H9 (cell line): ENCODE measurements at places on chromosomes 7 and 10. TPM values are rescaled to one million over a fixed set of nuclear protein-coding genes. Genes with fewer than 3 reads are reported as not detected.

DNA sequence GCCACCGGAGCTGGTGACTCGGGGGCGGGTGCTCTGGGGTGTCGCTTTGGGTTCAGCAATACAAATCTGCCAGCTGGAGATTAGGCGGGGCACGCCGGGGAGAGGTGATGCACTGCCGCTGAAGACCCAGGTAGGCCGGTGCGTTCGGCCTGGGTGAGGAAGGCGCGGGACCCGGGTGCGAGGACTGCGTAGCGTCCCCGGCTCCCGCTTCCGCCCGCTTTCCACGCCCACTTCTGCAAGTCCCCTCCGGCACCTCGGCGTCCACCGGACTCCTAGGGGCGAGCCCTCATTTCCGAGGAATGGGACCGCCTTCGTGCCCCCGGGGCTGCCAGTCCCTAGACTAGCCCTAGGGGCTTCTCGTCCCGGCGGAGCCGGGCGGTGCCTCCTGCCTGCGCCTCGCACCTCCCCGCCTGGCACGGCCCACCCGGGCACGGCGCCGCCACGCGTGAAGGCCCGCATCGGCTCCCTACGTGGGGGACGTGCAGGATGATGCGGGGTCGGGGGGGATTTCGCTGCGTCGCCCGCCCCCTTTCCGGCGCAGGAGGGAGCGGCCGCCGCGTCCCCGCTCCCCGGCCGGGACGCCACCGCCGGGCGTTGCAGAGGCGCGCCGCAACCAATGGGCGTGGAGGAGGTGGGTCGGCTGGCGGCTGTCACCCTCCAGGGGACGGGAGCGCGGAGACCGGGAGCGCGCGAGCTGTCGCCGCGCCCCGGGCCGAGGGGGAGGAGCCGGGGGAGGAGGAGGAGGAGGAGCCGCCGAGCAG is 40.0 kb downstream of the HK1 start:
- peak; percentile 88 for DNase-seq

GRCh38 chr10:10515479-10516204 is 502.0 kb upstream of the CELF2 start:
- no peak for DNase-seq

The HOXA4 gene
- not detected in 2 replicates for total RNA-seq

The CLDN3 gene
- 16.5 and 16.9 TPM in 2 replicates for total RNA-seq
